ENCODE measurements at places on chromosomes 6 and 20. TPM values are rescaled to one million over a fixed set of nuclear protein-coding genes. Genes with fewer than 3 reads are reported as not detected.

DNA sequence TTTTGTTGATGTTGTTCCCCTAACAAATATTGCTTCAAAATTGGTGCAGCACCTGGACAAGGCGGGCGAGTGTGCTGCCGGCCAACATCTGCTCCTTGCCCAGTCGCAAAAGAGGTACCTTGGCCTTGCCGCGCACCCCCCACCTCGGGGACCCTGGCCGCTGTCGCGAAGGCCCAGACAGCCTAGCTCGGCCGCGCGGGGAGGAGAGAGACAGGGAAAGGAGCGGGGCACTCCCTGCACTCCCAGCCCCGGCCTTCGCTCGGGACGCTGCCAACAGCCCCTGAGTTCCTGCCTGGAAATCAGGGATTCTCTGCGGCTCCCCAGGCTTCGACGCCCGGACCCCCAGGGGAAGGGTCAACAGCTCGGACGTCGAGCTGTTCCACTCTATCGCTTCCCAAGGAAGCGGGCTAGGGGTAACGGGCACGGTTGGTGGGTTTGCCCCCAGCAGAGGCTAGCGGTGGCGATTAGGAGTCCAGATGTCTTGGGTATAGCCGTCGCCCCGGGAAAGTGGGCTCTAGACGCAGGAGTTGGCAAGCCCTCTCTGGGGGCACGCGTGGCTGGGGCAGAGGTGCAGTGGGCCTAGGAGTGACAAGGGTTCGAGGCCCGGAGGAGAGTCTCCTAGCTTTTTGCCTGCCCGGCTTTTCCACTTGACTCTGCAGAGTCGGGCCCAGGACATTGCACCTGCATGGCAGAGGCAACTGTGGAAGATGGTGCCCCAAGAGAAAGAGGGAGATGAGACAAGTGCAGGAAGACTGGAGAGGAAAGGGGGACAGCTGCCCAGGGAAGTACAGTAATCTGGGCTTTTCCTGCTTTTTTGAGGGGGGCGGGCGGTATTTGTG is 8.2 kb downstream of the POU3F2 start:
- no peak for DNase-seq

GRCh38 chr6:83578057-83578456 is 65.7 kb downstream of the PRSS35 start:
- DNase-seq = no peak

DNA sequence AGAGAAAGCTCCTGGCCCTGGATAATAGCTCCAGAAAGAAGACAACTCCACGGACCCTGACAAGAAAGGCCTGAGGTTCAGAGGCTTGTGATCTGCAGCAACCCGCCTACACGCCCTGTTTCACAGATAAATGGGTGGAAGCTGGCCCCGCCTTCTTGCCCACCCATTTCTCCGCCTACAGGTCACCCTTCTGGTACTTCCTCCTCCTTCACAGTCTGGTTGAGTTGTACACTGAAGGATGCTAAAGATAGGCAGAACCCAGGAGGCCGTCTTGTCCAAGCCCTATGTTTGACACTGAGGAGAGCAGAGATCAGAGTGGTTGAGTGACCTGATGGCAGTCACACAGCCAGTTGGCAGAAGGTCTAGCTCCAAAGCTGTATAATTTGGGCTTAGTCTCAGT is 34.2 kb upstream of the MDGA1 start:
- no peak for DNase-seq

DNA sequence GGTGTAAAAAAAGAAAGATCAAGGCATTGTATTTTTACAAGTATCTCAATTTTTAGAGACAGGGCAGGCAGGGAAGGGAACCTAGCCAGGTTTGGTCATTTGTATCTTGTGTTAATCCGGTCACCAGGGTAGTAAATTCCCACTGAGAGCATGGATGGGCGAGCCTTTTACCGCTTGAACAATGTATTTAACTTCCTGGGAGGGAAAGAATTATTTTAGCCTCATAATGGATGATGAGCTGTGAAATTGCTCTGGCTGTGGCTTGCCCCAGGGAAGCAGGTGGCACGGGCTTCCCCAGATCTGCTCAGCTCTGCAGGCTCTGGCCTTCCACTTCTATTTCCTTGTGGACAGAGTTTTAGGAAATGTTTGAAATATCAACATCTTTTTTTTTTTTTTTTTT is 72.9 kb downstream of the TOX2 start:
- no peak for DNase-seq

- no peak for DNase-seq
Measured at GRCh38 chr6:39924283-39924682, 10.0 kb downstream of the MOCS1 start.

Gene TMEM244
- total RNA-seq = not detected

Gene TGM2
- 27.5 TPM for total RNA-seq

Gene TRDN
- total RNA-seq = not detected

Gene TINAG
- total RNA-seq = not detected

DNA sequence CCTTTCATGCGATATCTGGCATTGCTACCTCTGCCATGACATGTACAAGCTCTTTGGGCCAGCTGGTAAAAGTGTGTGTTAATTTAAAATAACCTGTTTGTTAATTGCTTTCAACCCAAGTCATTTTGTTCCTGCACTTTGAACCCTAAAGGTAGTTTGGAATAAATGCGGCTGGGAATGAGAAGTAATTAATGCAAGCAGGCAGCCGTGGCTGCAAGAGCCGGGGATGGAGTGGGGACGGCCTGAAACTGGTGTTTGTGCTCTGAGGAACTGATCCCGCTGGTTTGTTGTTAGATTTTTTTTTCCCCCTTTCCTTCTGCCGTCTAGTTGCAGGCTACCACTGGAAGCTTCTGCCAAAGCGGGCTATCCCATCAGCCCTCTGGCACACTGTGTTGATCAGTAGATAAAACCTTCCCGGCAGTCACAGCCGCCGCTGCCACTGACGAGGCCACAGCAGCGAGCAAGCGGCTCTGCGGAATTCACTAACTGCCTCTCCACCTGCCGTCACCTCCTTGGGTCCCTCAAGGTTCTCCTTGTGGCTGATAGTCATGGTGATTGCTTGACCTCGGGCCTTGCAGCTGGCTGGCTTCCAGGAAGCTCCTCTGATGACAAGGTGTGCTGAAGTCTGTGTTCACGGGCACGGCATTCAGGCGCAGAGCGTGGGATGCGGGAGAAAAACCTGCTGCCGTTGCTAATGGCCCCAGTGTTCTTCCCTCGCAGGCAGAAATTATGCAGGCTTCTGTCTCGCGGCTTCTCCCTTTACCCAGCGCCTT is 315.9 kb downstream of the TFAP2A start:
- peak; percentile 48 for DNase-seq

Gene JPH2
- 1.6 TPM for total RNA-seq

Gene BCKDHB
- 14.8 TPM for total RNA-seq

- no peak for DNase-seq
Measured at GRCh38 chr20:35673884-35674283, 9.2 kb upstream of the CPNE1 start.

GRCh38 chr6:87756858-87757257 is 54.8 kb upstream of the AKIRIN2 start:
- DNase-seq = no peak

Gene HCRTR2
- not detected for total RNA-seq

- DNase-seq = no peak
Measured at GRCh38 chr20:12016291-12016690, 98.6 kb downstream of the BTBD3 start.

Gene HSPA1A
- 70.9 TPM for total RNA-seq

Gene SLC22A7
- total RNA-seq = not detected

- peak; percentile 15 for DNase-seq
Measured at GRCh38 chr6:163983679-163984078, 569.2 kb downstream of the QKI start.

DNA sequence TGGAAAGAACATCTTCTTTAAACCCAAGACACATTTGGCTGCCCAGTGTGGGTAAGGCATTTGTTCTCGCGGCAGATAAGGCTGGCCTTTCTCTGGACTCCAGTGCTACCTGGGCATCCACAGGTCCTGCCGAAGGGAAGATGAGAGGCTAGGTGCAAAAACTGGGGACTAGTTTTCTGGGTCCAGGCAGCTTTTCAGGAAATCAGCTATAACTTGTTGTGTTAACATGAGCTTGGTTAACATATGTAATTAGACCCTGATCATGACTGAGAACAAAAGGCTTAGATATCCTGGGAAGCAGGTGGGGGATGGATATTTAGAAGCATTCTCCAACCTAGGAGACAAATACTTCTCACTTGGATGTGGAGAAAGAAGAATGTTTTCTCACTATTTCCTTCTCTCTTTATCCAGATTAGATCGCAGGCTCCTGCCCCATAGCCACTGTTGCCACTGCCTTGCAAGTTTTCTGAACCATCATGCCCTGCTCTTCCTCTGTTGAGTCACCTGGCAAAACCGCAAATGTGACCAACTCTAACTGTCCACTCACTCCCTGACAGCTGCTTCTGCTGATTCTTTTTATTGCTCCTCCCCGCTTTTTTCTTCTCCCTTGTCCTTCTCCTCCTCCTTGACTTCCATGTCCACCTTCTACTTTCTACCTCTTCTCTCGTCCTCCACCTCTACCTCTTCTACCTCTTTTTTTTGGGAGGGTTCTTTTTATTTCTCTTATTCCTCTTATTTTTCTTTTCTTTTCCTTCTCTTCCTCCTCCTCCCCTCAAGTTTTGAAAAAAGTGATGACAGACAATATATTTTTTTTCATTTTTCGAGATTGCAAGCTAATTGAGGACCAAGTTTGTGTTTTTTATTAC is 258.1 kb downstream of the UTRN start:
- DNase-seq = no peak

DNA sequence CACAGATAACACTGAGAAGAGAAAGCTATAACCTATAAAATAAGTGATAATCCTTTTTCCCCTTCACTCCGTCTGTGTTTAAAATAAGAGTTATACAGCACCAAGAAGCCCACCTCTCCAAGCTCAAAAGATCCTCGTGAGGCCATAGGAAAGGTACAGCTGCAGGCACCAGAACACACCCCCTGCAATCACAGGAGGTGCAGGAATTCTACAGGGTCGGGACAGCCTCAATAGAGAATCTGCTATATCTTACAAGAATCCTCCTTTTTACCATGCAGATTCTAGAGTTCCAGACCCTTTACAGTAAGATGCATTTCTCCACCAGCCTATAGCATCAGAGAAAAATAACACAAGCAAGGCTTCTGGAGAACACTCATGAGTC is 5.0 kb upstream of the ADGRF1 start:
- DNase-seq = no peak

DNA sequence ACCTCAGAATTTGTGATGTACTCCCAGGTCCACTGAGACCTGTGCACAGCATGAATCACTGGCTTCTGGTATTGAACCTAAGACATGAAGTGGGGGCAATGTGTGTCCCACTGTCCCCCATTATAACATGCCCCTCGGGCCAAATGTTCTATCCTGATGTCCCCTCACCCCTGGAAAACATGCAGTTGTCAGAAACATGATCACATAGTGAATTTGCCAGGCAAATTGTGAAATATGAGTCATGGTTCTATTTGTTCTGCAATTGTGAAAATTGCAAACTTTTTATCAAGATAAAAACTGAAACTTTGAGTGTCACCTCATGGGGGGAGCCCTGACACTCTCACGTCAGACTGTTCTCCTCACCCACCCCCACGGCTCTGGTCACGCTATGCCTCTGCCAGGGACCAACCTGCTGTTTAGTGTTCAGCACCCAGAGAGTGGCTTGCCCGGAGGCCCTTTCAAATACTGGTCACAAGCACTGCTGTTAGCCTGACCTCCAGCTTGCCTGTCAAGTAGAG is 305.3 kb downstream of the CLIC5 start:
- no peak for DNase-seq

Measured in body of pancreas (tissue), 4 donors.